ENCODE measurements at places on chromosomes 2 and 18.

DNA sequence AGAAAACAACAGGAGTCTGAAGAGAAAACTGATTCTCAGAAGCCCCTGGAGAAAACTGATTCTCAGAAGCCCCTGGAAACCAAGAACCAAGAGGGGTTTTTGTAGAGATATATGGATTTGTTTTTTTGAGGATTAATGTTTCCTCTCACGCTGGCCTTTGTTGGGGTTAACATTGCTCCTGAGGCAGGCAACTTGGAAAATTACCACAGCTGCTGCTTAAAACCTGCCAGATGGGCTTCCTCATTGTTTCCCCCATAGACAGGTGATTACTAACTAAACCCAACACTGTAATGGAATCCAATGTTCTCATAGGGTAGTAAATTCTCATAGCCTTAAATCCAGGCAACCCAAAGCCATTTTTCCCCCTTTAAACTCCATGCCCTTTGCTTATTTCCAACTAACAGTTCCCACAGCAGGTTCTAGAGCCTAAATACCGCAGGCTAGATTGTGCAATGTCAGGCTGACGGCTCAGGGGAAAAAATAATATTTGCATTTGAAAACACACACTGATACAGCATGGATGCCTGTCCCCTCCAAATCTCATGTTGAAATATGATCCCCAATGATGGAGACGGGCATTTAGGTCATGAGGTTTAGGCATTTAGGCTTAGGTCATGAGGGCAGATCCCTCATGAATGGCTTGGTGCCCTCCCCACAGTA is 272.3 kb upstream of the PKDCC start:
- no peak for DNase-seq

- DNase-seq, result peak; percentile 35
These were observed 1096.0 kb upstream of the DDX18 start for GRCh38 chr2:116718451-116718850.

DNA sequence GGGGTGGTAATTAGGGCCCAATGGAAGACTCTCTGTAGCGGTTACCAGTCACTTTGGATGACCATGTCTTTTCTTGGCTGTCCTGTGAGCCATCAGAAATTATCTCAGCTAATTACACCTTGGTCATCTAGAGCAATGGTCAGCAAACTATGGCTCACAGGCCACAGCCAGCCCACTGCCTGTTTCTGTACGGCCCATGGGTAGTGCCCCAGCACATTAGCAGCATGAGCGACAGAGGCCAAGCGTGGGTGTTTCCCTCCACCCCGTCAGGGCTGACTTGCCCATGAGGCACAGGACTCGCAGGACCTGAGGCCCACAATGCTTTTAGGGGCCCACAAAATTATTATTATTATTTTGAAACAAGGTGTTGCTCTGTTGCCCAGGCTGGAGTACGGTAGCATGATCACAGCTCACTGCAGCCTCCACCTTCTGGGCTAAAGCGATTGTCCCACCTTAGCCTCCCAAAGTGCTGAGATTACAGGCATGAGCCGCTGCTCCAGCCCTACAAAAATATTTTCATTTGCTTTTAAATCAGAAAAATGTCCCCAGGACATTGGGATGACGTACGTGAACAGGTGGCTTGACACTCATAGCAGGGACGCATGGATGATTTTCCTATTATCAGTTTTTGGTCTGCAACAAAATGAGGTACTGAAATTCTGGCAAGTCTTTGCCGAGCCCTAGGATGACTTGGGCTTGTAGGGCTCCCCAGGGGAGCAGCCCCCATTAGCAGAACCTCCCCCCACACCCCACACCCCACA is 29.3 kb upstream of the CEP68 start:
- DNase-seq, result no peak

- DNase-seq, result peak; percentile 97
These were observed 9.9 kb upstream of the INO80C start for GRCh38 chr18:35507623-35508022.

DNA sequence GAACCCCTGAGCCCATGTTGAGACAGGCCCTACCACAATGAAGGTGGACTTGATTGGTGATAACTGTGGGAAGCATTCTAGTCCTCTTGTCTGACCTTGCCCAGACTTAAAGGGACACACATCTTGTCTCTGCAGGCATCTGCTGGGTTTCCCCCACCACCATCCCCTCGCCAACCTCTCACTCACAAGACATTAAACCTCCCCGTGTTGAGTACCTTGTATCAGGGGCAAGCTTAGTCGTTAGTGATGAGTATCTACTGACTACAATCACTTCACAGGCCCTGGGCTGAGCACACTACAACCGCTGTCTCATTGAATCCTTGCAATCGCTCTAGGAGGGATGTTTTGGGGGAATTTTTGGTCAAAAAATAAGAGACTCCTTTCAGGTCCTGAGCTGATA is 86.0 kb downstream of the ICOS start:
- DNase-seq, result no peak

- DNase-seq, result no peak
These were observed 109.0 kb downstream of the CERS6 start for GRCh38 chr2:168565112-168565511.

GRCh38 chr18:63073481-63073880 is 246.1 kb downstream of the BCL2 start:
- peak; percentile 75 for DNase-seq

- DNase-seq, result no peak
These were observed 17.3 kb downstream of the PARD6G start for GRCh38 chr18:80229766-80230745.

DNA sequence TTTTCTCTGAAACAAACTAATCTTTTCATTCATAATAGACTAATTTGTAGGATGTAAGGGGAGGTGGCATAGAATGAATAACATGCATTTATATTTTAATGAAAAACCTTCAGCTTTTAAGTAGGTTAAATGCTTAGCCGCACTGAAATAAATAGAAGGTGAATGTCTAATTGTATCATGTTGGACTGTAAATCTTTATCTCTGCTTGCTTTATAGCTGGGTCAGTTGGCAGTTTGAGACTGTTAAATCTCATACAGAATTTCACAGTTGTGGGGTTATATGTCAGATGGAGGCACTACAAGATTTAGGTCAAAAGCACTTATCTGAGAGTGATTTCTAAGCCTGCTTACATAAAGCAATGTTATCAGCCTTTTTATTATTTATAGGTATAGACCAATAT is 174.7 kb upstream of the SIX3 start:
- DNase-seq, result no peak
